ENCODE measurements at places on chromosomes 2 and 18.

DNA sequence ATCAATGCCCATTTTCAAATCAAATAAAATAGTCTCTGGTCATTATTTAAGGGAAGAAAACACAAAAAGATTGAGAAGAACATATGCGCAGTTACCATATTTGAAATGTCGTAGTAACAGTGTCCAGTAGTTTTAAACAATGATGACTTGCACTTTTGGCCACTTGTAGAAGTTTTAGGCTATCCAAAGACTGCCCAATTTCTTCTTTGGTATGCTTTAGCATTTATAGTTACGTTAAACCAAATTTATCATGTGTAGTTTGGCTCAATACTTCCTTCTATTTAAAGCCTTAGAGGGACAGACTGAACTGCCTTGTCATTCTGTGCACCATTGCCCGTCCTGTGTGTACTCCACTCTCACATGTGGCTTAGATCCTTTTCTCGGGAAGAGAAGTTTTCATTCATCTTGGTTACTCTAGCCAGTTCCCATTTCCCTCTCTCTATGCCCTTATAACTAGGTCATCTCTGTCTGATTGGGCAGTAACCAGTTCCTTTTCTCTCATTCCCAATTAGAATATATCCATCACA lies 84.8 kb upstream of the TTN start:
- DNase-seq = no peak

GRCh38 chr2:240211096-240211495 lies 70.6 kb upstream of the OTOS start:
- DNase-seq = no peak

DNA sequence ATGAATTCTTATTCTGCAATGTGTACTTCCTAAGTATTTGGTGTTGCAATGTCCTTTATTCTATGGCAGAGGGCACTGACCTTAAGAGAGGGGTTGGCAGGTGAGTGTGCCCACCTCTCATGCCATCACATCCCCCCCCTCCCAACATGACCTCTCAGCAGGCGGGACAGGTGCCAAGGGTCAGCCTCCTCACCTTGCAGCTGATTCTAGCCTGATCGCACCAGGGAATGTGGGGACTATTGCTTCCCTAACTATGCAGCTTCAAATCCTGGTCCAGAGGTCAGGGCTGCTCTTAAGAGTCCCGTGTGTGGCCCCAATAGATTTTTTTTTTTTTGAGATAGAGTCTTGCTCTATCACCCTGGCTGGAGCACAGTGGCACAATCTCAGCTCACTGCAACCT lies 9.5 kb downstream of the HJURP start:
- no peak for DNase-seq

DNA sequence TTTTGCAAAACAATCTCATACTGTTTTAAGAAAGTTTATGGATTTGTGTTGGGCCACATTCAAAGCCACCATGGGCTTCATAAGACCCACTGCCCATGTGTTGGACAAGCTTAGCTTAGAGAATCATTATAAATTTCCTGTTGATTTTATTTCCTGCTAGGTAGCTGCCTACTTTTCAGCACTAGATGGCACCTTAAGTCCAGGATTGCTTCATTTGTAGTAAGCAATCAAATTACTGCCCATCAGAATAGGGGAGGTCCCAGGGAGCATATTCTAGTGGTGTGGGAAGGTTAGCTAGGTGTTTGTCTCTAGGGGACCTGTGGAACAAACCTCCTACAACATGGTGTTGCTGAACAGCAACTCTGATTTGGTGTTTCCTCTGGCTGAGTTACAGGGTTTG lies 11.0 kb upstream of the DCDC2C start:
- no peak for DNase-seq

- DNase-seq = no peak
Observed at GRCh38 chr2:132725748-132726147, 55.7 kb upstream of the LYPD1 start.

- no peak for DNase-seq
Observed at GRCh38 chr2:3151153-3151918, 226.3 kb downstream of the EIPR1 start.

GRCh38 chr2:64203858-64204632 lies 59.8 kb upstream of the PELI1 start:
- no peak for DNase-seq

GRCh38 chr2:200380833-200381542 lies 74.5 kb downstream of the SPATS2L start:
- DNase-seq = no peak

GRCh38 chr2:7953195-7953594 lies 728.7 kb upstream of the ID2 start:
- DNase-seq = no peak

GRCh38 chr2:178804791-178805190 lies 2.4 kb downstream of the TTN start:
- DNase-seq = no peak

GRCh38 chr2:109615637-109616144 lies 1.5 kb downstream of the SOWAHC start:
- no peak for DNase-seq

- no peak for DNase-seq
Observed at GRCh38 chr2:176165370-176166050, 8.4 kb downstream of the HOXD3 start.

- DNase-seq = no peak
Observed at GRCh38 chr2:47033102-47033880, 117.7 kb upstream of the MCFD2 start.

GRCh38 chr2:233692648-233693047 lies at the start of gene UGT1A6:
Gene UGT1A6 (plus strand): TSS chr2:233692890. CDS start chr2:233693005, 115 bp downstream.
- no peak for DNase-seq

DNA sequence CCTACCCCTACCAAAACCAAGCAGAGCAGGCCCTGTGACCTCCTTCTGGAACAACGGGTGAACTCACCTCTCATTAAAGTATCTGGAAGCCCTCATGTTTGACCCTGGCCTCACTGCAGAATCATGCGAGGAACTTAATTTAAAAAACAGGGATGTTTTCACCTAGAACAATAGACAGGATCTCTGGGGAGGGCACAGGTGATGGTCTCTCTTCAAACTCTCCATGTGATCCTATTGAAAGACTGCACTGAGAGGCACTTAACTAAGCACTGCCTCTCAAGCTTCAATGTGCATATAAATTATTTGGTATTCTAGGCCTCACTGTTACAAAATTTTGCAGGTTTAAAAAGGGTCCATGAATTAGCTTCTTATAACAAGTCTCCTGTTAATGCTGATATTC lies 7.5 kb downstream of the ZNF519 start:
- no peak for DNase-seq

- no peak for DNase-seq
Observed at GRCh38 chr2:234565201-234565600, 68.3 kb upstream of the ARL4C start.

- DNase-seq = no peak
Observed at GRCh38 chr2:38522754-38523349, 79.9 kb downstream of the HNRNPLL start.

- DNase-seq = no peak
Observed at GRCh38 chr2:49914281-49914680, 760.0 kb upstream of the FSHR start.

GRCh38 chr18:53411511-53411910 lies 813.0 kb downstream of the MBD2 start:
- DNase-seq = no peak

DNA sequence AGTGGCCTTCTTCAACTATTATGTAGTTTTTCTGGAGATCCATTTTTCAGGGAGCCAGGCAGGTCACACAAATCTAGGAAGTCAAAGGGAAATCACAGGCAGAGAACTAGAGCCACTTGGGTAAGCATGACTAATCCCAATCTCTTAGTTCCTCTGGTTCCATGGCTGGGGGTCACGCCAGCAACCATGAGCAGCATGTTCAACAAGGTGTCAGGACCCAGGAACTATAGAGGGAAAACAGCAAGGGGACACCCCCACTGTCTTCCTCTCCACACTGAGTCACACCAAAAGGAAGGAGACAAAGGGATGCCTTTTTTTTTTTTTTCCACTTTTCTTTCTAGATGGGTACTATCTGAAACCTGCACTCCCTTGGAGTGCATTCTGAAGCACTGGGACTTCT lies 250.9 kb downstream of the OTX1 start:
- DNase-seq = no peak

DNA sequence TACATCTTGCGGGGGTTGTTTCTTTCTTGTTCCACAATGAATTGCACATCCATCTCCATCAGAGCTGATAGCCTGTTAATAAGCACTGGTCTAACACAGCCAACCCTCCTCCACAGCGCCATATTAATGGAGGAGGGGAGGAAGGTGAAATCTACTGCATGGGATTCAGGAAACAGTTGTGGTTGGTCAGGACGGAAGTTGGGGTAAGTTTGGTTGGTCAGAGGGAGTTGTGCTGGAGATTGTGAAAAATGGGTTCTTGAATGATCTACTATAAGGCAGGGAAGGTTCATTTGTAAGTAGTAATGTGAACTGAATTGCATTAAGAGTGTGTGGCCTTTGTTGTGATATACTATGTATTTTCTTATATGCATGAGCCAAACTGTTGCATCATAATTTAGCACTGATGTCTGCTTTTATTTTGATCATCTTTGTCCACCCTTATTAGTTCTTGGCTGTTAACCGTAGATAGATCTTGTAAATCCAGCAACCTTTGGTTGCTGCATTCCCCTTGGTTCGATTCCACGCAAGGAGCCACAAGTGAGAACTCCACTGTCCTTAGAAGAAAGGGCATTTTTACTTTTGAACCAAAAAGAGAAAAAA lies 150.6 kb upstream of the MAPRE2 start:
- no peak for DNase-seq

DNA sequence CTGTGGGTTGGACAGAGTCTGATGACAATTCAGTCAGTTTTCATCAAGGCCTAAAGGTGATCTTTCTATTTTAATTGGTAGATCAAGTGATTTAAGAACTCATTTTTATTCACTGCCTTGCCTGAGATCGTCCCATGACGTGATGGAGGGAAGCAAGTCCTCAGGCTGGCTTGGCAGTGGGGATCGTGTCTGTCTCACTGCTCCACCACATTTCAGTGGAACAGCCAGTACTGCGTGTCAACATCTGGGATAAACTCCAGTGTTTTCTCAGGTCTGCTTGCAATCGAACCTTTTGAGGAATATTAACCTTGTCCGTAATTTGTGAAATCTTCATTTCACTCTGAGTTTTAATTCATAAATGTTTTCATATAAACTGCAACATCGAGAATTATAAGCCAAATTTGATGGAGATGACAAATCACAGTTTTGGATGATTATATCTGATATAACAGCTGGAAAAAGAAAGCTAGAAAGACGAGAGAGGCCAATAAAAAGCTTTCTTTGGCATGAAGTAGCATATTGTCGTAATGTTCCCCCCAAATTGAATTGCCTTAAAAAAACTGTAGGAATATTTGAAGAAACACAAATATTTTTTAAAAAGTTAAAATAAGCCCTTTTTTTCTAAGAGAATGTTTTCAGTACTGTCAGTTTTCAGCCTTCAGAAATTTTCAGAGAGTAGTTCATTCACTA lies 414.7 kb upstream of the SPRED2 start:
- DNase-seq = no peak

DNA sequence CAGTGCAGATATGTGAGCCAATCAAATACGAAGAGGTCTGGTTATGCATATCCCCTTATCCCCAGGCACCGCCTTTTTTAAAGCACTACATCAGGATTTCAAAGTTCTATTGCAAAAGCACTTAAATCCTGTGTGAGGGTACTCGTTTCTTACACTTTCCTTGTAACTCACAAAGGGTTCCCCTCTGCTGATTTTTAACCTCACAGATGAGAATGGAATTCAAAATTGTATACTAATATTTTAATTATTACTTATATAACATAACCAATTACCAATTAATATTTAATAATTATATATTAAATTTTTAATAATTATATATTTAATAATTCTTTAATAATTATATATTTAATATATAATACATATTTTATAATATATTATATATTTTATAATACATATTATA lies 126.2 kb upstream of the MAPRE2 start:
- DNase-seq = no peak

DNA sequence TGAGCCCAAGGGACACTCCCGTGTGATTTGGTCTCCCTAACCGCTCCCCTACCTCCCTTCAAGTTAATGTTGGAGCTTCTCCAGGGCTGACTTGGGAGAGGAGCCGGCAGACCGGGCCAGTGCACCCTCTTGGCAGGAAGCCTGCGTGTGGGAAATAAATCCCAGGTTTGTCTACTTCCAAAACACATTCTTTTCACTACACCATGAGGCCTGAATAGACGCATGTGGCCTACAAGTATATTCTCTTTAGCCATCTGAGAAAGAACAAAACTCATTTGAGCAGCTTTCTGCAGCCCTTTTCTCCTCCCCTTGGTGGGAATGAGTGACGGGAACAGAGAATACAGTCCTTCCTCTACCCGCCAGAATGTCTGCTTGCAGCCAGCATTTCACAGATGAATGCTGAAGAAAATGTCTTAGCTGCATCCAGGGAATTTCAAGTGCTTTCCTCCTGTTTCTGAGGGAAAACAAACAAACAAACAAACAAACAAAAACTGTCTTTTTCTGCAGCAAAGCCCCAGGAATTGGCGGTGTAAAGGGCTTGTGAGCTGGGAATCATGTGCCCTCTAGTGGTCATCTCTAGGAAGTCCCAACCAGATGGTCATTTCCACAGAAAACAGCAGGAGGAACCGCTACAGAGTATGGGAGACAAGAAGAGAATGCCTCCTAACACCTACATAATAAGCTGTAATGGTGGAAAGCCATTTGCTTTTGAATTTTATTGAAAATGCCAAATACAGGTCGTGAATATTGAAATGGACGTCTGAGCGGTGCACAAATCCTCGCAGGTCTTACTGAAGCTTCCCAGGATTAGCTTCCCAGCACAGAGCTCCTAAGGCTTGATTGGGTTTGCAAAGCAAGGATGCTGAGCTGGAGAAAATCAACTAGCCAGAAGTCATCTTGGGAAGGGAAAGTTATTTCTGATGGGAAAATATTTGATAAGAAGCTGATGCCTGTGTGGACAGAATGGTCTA lies 41.2 kb upstream of the DAPL1 start:
- DNase-seq = peak; percentile 12

DNA sequence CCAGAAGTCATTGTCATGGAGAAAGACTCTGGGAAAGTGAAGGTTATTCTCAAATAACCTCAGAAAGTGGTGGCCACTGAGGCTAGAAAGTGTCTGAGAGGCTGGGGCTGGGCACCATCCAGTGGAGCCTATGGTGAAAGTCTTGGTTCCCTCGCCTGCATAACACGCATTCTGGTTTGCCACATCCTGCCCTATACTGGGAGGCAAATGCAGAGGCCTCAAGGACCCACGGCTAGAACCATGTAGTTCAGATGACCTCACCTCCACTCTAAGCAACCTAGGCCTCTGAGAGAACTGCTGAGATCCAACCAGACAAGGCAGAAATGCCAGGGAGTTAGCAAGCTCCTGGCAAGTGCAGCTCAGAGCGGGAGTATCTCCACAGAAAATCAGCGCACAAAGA lies 5.1 kb downstream of the ITGB6 start:
- DNase-seq = no peak

DNA sequence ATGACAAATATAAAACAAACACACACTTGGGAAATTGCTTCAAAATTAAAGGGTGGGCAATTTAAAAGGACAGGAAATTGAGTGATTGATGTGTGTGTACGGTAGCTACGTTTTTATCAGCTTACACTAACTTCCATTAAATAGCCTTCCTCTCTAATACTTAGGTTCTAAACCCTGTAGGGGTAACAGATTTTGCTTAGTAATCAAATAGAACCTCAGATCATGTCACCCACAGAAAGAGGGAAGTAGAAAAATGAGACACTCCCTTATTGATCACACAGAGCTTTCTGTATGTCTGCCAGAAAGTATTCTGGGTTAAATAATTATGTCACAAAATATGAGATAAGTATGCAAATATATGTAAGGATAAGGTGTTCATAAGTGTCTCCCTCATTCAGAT lies 93.3 kb downstream of the ICA1L start:
- DNase-seq = no peak

Measured in AG04449 (cell line).